ENCODE measurements at places on chromosomes 7 and 10.

GRCh38 chr10:88064608-88065382, 201.4 kb downstream of the PTEN start:
- DNase-seq: no peak

DNA sequence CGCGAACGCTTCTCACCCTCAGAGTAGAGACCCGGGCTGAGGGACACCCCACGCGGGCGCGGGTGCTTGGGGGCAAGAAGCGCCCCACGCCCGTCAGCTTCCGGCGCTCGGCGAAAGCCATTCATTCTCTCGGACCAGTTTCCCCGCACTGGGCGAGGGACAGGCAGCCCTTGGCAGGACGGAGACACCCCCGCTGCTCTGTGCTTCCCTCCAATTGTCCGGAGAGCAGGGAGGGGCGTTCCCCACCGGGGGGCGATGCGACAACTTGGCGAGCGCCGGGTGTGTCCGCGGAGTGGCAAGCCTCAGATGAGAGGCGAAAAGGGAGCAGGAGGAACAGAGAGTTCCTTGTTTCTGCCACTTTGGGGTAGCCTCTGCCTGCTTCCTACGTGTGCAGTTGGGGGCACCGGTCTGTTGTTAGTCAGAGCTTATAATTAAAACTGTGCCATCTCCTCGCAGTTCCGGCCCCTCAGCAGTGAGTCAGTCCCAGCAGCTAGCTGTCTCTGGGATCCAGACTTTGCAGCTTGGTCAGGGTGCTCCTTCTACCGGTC, 1.7 kb downstream of the GPR158 start:
- no peak for DNase-seq

- DNase-seq: no peak
Observed at GRCh38 chr10:104925232-104925851, 284.3 kb downstream of the SORCS3 start.

DNA sequence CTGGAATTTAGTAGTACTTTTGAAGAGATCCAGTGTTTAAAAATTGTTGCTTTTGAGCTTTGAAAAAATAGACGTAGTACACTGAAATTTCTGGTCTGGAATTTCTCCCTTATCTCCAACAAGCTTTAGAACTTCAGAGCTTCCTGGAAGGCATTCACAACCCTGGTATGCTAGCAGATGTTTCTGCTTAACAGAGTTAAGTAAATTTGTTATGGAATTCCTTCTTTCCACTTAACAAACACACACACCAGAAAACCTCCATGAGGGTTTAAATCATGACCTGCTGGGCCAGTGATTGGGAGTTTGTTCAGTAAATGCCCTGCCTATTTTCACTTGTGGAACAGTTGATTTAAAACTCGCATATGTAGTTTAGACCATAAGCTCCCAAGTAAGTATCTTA, 13.7 kb downstream of the ASB15 start:
- no peak for DNase-seq

DNA sequence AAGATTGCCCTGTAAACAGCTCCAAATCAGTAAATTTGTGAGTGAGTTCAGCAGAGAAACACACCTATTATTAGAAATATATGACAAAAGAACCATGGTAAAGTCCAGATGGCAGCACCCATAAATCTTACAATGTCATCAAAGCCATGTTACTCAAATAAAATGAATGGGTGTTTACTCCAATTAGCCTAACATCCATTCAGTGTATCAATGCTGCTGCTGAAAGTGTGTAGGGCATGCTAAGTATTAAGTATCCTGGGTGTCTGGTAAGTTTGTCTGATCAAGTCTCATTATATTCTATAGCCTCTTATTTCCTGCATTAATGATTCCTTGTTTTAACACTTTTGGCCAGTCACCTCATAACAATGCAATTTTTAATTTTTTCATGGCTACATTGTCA, 185.5 kb upstream of the STEAP4 start:
- no peak for DNase-seq

DNA sequence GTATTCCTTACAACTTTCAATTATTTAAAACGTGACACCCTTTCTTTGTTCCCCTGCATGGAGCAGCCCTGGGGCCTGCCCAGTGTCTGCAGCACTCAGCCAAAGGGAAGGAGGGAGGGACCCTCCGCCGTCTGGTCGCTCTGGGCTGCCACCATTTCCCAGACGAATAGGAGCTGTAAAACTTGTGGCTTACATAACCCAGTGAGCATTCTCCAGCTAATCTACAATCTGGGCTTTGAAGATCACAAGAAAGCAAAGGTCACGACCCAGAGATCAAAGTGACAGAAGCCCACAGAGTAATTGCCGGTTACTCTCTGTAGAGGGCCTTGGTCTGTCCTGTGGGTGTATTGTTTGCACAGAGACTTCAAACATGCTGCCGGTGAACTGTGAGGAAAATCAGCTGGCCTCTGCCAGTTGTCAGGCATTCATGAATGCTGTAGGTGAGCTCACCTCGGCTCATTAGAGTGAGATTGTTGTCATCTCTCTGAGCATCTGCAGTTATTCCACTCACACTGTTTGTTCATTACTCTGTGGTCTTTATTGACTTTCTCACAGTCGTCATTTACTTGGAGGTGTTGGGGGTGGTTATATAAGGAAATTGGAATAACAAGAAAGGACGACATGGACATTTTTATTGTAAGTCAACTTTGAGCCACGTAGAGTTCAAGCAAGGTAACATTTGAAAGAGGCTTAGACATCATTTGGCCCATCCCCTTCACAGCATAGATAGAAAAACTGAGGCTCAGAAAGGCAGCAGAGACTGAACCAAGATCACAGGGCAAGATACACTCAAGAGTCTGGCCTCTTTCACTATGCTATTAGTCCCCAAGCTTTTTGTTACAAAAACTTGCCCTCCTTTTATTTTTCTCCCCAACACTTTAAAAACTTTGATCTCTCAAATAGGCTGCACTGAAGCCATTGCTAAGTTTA, 619.8 kb downstream of the LRMDA start:
- no peak for DNase-seq

GRCh38 chr7:84412161-84412969, 217.8 kb upstream of the SEMA3A start:
- no peak for DNase-seq

- no peak for DNase-seq
Observed at GRCh38 chr7:35254496-35255442, 869 bp upstream of the TBX20 start.

- no peak for DNase-seq
Observed at GRCh38 chr10:100737355-100738054, 7.9 kb upstream of the PAX2 start.

DNA sequence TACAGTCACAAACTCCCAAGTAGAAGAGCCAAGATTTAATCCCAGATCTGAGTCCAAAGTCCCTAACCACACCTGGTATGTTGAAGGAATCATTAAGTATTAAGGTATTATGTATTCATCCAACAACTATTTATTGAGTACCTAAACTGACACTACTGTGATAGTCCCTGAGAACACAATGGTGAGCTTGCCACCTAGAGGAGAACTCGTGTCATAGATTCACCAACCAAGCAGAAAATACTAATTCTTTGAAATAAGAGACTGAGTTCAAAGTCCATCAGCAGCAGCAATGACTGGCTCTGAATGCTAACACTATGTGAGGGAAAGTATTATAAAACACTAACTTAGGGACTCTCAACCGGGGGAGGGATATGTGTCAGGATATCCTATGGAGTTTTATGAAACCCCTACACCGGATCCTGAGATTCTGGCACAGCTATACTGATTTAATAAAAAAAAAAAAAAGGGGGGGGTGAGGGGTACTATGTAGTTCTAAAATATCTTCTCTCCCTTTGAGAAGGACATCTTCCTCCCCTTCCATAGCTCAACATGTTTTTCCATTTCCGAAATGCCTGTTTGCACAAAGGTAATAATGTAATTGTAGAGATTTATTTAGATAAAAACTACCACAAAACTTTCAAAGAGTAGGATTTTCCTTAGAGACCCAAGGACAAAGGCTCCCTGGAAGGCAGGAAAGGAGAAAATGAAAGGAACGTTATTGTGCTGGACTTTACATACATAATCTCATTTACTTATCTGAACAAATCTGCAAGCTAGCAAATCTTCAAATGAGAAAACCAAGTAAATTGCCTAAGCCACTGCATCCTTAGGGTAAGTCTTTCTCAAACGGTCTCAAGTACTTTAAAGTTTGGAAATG, 1.6 kb downstream of the NCOA4 start:
- no peak for DNase-seq

DNA sequence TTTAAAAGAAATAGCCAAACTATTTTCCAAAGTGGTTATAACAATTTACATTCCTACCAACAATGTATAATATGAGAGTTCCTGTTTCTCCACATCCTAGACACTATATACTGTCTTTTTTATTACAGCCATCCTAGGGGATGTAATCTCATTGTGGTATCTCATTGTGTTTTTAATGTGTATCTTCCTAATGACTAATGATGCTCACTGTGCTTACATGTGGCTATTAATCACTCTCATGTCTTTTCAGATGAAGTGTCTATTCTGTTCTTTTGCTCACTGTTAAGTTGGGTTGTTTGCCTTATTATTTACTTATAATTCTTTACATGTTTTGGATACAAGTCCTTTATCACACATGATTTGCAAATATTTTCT, 71.8 kb downstream of the ZNF438 start:
- no peak for DNase-seq

DNA sequence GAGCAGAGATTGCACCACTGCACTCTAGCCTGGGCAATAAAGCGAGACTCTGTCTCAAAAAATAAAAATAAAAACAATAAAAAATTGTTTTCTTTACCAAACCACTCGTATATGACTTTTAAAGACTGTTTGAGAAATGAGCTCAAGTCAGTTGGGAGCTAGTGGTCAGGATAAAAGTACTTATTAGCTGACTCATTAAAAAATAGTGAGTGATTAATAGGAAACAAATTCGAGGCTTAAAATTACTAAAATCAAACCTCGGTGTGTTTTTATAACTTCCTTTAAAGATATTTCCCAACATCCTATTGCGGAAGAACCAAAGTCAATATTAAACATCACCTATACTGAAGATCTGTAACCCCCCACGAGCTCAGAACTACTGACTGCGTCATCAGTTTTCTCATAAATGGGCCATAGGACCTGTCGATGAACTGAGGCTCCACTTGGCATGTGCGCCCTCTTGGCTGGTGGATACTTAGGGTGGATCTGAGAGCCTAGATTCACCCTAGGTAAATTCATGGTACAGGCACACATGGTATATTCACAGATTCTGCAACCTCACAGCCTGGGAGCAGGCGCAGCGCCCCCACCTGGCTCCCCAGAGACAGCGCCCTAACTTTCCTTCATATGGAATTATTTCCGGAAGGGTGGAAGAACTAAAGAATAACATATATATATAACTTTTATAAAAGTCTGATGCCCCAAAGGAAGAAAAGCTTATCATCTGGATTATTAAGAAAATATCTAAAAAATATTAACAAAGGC, 9.2 kb downstream of the MKI67 start:
- DNase-seq: no peak

DNA sequence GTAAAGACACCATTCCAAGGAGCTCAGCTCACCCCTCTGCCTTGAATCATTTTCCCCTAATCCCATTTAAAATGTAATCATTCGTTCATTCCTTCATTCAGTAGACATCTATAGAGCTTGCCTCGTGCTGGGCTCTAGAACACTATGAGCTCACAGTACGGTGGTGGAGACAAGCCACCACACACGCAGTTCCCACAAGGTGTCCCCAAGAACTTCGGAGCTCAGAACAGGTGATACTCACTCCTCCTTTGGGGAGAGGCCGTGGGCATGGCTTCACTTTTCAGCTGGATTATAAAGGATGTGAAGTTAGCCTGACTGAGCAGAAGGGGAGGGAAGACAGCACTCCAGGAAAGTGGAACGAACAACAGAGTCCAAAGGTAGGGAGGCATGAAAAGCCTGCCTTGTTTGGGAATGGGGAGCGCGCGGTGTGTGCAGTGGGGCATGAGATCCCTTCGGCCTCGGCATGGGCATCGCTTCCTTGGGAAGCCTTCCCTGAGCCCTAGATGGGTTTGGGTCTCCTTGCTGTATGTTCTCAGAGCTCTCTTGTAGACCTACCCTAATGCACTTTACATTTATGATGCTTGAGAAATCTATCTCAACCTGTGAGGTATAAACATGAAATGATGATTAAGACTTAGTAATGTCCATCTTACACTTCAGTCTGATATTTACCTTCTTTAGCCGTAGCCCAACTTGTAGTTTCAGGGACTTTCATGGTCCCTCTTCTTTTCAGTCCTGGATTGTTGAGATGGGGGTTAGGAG, 809 bp upstream of the OGA start:
- DNase-seq: no peak

DNA sequence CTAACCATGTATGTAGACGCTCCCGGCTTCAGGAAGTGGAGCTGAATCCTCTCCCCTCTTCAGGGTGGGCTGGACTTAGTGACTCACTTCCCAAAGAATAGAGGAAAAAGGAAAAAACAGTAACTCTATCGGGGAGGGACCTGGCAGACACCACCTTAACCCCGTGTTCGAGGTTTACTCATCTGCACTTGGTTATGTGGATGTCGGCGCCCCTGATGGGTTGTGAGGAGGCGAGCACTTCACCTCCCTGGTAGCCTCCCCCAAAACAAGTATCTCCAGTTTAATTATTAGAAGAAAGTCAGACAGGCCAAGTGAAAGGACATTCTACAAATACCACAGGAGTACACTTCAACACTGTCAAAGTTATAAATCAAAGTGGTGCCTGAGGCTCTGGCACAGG, 559.7 kb downstream of the TCERG1L start:
- DNase-seq: no peak

- DNase-seq: no peak
Observed at GRCh38 chr7:78510580-78511188, 712.1 kb downstream of the PHTF2 start.

- no peak for DNase-seq
Observed at GRCh38 chr7:100465702-100466311, 1.7 kb upstream of the SPACDR start.

DNA sequence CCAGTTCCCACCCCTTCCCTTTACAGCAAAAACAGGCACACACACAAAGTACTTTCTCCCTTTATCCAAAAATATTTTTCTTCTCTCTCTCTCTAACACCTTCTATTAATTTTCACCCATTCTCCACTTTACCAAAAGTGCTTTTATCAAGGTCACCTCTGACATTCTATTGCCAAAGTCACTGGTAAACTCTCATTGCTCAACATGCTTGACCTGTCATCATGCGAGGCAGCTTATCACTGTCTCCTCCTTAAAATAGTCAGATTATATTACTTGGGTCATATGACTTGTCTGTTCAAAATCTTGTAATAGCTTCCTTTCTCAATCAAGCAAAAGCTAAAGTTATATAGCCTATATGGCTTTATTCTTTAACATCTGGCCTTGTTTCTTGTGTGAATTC, 28.6 kb downstream of the MACC1 start:
- no peak for DNase-seq

DNA sequence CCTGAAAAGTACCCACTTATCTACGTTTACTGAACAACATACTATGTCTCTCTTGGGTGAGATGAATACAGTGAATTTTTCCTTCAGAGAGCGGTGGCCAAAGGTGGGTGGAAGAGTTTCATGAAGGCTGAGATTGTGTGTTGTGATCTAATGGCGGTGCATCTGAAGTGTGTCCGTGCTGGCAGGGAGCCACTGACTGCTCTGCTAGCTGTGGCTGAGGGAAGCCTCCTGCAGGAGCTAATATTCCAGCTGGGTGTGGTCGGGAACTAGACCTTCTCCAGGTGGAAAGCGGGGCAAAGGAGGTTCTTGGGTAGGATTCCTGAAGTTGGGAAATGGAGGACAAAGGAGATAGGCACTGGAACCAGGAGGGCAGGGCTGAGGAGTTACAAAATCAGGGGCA, 69.2 kb upstream of the GRB10 start:
- DNase-seq: no peak

Measured in esophagus squamous epithelium (tissue), 5 donors.